Caudate nucleus (tissue), 63 donors: ENCODE measurements at places on chromosomes 4 and X.

- no peak for DNase-seq
Measured at GRCh38 chrX:8927066-8927635, 106.8 kb downstream of the FAM9B start.

GRCh38 chr4:113064244-113064643 lies 14.8 kb downstream of the ANK2 start:
- peak; percentile 14 for DNase-seq

DNA sequence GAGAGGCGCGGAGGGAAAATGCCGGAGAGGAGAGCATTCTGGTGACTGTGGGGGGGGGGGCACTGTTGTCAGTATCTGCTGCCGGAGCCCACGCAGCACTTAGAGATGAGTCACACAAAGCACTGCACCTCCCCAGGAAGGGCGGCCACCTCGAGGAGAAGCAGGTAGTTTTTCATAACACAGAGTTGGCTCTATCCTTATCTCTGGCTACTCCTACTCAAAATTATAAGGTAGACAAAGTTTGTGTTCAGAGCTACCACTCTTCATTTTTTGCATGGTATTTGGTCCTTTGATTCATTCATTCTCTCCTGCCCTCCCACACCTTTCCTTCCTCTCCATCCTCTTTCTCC lies 76.2 kb upstream of the SCOC start:
- peak; percentile 73 for DNase-seq

- DNase-seq = no peak
Measured at GRCh38 chr4:107155366-107155765, 119.3 kb upstream of the DKK2 start.

GRCh38 chrX:13130816-13131215 lies 86.4 kb upstream of the FAM9C start:
- DNase-seq = no peak

GRCh38 chr4:14028862-14029261 lies 401.3 kb upstream of the BOD1L1 start:
- DNase-seq = peak; percentile 90

- no peak for DNase-seq
Measured at GRCh38 chr4:15971068-15971801, 8.3 kb upstream of the FGFBP2 start.

DNA sequence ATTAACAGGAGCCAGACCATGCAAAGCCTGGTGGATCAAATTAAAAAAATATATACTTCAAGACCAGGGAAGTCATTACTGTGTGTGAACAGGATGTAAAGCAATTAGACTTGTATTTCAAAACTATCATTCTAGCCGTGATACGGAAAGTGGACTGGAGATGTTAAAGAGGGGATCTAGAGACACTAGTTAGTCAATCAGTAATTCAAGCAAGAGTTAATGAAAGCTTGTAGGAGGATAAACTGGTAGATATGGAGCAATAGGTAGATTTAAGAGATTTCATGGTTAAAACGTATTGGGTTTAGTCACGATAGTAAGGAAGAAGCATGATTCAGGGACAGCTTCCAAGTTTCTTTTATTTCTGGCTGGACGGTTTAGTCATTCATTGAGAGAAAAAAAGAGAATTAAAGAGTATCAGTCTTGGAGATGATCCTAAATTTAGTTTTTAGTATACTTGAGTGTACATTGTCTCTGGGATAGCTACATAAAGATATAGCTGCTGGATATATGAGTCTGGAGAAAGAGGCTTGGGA lies 3.9 kb downstream of the MAD2L1 start:
- DNase-seq = no peak

GRCh38 chrX:30659421-30659820 lies 6.2 kb downstream of the GK start:
- no peak for DNase-seq

GRCh38 chr4:20506827-20507226 lies 193.4 kb upstream of the PACRGL start:
- no peak for DNase-seq

DNA sequence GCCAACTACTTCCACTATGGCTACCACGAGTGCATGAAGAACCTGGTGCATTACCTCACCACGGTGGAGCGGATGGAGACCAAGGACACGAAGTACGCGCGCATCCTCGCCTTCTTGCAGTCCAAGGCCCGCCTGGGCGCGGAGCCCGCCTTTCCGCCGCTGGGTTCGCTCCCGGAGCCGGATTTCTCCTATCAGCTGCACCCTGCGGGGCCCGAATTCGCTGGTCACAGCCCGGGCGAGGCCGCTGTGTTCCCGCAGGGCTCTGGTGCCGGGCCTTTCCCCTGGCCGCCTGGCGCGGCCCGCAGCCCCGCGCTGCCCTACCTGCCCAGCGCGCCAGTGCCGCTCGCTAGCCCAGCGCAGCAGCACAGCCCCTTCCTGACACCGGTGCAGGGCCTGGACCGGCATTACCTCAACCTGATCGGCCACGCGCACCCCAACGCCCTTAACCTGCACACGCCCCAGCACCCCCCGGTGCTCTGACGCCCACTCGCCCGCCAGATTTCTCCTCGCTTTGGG lies 2.1 kb downstream of the HELT start:
- DNase-seq = no peak
